ENCODE measurements at places on chromosomes 6 and 20.

DNA sequence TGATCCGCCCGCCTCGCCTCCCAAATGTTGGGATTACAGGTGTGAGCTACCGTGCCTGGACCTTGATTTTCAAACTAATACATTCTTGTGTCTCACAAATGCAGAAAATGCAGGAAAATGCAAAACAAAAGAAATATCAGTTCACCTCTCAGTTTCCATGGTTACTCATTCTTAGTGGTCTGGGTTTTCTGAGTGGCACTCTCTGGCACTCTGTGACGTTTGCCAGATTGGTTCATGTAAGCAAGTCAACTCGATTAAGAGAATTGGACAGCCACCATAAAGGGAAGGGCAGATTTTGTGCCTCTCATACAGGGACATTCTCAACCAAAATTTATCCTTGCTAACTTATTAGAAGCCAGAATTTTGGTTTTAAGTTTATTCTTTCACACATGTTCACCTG lies 8.6 kb downstream of the CMTR1 start:
- H3K27me3 ChIP-seq: no peaks in the 10 kb centered on the region
- H3K4me1 ChIP-seq: peaks cover 32% of the 10 kb centered on the region
- peak overlapping the region; percentile 46 for H3K27ac ChIP-seq
- DNase-seq: no peak
- H3K36me3 ChIP-seq: peaks cover 80% of the 10 kb centered on the region

DNA sequence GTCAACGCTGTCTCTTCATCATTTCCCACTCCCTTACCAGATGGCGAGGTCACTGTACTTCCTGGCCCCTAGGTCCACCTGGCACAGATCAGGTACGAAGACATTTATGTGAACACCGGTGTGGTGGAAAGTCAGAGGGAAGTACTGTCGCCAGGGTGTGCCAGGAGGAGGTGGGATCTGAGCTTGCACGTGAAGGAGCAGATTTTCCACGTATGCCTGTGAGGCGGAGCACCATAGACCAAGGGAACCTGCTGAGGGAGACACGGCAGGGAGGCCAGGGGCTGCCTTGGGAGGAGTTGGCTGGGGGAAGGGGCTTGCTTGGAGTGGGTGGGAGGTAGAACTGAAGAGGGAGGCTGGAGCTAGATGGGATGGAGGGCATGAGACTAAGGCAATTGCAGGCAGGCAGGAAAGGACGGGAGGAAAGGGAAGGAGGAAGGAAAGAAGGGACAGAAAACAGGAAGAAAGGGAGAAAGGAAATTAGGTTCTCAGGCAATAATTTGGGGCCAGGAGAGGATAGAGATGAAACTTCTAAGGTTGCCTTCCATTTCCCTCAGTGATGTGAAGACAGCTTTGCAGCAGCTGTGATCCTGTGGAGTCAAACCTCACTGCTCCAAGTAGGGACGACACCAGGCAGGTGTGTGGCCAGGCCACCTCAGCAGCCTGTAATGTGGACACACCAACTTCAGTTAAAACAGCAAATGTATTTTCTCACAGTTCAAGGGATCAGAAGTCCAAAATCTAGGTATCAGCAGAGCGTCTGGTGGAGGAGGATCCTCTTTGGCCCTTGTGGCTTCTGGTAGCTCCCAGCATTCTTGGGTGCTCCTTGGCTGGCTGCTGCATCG lies 46.8 kb downstream of the CHMP4B start:
- peaks cover 54% of the 10 kb centered on the region for H3K36me3 ChIP-seq
- peak overlapping the region; percentile 88 for H3K27ac ChIP-seq
- no peaks in the 10 kb centered on the region for H3K27me3 ChIP-seq
- peaks cover 59% of the 10 kb centered on the region for H3K4me1 ChIP-seq
- no peak for DNase-seq
- no peak overlapping the region for H3K4me3 ChIP-seq

GRCh38 chr6:7042056-7042653 lies 65.6 kb upstream of the RREB1 start:
- peaks cover 9% of the 10 kb centered on the region for H3K4me1 ChIP-seq
- H3K27me3 ChIP-seq: peaks cover 18% of the 10 kb centered on the region
- no peaks in the 10 kb centered on the region for H3K36me3 ChIP-seq
- DNase-seq: no peak
- H3K4me3 ChIP-seq: no peak overlapping the region

DNA sequence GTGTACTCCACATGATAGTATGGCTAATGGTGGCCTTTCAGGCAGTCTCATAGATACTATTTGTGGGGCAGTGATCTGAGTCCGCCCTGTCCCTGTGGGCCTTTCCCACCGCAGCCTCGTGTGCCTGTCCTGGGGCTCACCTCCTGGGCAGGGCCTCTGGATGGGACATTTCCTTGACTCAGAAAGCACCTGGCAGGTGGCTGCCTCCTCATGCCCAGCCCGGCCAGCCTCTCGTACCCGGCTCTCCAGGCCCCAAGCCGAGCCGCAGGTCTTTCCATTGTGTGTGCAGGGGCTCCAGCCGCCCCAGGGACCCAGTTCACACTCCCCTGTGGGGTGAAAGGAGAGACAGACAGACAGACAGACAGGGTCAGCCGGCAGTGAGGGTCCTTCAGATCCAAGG lies 38.3 kb downstream of the RSPO4 start:
- H3K36me3 ChIP-seq: no peaks in the 10 kb centered on the region
- H3K4me3 ChIP-seq: no peak overlapping the region
- no peaks in the 10 kb centered on the region for H3K4me1 ChIP-seq
- peaks cover 16% of the 10 kb centered on the region for H3K27me3 ChIP-seq

- H3K27me3 ChIP-seq: no peaks in the 10 kb centered on the region
- no peaks in the 10 kb centered on the region for H3K36me3 ChIP-seq
- H3K4me1 ChIP-seq: no peaks in the 10 kb centered on the region
- no peak overlapping the region for H3K27ac ChIP-seq
These were observed 159.2 kb downstream of the UBE3D start for GRCh38 chr6:82906489-82906888.

DNA sequence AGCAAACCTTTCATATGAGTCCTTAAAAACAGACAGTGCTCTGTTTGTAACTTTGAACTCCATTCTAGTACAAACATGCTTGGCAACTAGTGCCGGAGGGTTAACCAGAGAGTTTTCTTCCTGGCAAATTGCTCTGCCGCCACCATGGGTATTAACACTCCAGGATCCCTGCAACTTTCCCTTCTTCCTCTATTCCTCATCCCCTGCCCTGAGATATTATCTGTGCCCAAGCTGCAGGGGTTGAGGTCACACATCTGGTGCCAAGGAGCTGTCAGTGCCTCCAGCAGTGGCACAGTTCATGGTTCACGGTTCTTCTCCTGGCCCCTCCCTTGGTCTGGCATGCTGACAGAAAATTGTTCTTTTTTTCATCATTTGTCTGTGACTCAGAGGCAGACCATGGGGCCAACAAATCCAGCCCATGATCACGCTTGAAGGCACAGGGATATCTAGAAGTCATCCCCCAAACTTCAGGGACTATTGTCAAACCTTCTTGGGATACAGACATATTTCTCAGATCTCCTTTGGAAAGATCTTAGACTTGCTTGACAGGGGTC lies 77.5 kb downstream of the ATXN1 start:
- no peaks in the 10 kb centered on the region for H3K27me3 ChIP-seq
- H3K27ac ChIP-seq: no peak overlapping the region
- peaks cover 53% of the 10 kb centered on the region for H3K36me3 ChIP-seq
- DNase-seq: no peak
- H3K4me3 ChIP-seq: no peak overlapping the region

GRCh38 chr6:53178837-53179432 lies 30.3 kb upstream of the GCM1 start:
- peaks cover 4% of the 10 kb centered on the region for H3K4me1 ChIP-seq
- no peak for DNase-seq
- H3K36me3 ChIP-seq: no peaks in the 10 kb centered on the region

GRCh38 chr20:15711177-15711576 lies 862.1 kb downstream of the KIF16B start:
- H3K27ac ChIP-seq: no peak overlapping the region
- no peak overlapping the region for H3K4me3 ChIP-seq
- no peaks in the 10 kb centered on the region for H3K4me1 ChIP-seq
- no peak for DNase-seq
- no peaks in the 10 kb centered on the region for H3K36me3 ChIP-seq
- H3K27me3 ChIP-seq: no peaks in the 10 kb centered on the region

DNA sequence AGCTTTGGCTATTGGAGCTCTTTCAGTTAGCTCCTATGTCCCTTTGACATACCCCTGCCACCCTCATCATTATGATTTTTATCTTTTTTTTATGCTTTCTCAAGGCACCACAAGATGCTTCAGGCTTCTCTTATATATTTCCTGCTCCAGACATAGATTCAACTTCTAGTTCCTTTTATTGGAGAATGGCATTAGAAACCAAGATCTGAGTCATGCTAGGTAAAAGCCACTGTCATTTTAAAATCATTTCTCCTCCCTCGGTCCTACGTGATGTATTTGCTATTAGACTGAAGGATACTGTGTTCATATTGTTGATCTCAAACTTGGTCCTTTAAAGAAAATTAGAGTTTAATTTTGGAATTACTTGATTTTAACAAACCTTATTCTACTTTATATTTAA lies 8.3 kb downstream of the TENT5A start:
- H3K4me1 ChIP-seq: peaks cover 2% of the 10 kb centered on the region

DNA sequence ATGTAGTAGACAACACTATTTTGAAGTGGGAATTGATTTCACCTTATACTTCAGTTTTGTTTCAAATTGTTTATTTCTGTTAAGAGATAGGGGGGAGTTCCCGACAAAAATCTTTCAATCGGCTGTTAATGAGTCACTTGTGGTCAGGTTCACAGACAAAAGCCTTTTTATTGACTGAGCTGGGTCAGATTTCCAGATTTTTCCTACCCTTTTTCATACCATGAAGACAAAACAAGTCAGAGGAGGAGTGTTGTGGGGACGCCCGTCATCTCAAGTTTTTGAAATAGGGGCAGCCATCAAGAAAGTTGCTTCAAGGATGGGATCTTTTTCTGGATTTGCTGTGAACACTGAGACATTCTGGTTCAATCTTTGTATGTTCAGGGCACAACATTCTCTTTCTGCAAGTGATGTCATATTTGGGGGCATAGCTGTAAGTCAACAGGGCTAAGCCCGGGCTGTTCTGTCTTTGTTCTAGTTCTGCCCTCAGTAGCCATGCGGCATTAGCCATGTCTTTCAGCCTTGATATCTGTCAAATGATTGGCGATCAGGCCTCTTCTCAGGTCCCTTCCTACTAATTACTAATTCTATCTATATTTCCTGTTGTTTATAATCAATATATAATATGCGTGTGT lies 496.0 kb upstream of the MARCKS start:
- no peak overlapping the region for H3K4me3 ChIP-seq
- no peaks in the 10 kb centered on the region for H3K36me3 ChIP-seq
- no peak overlapping the region for H3K27ac ChIP-seq

DNA sequence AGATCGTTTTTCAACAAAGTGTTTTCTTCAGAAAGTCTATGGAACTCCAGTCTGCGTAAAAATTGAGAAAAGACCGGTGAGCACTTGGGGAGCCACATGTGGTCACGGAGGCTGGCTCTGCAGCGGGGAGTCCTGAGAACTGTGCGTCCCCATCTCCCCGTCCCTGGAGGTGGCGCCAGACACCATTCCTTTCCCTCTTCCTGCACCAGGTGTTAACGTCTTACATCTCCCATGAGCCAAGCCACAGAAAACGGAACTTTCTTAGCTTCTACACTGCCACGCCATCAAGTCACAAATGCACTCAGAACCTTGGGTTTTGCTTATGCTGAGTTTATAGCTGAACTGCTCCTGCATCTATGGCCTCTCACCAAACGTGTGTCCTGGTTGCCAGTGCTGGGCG lies 62.6 kb downstream of the GINS1 start:
- DNase-seq: peak; percentile 44
- no peaks in the 10 kb centered on the region for H3K4me1 ChIP-seq
- no peaks in the 10 kb centered on the region for H3K27me3 ChIP-seq
- no peaks in the 10 kb centered on the region for H3K36me3 ChIP-seq
- no peak overlapping the region for H3K27ac ChIP-seq
- H3K4me3 ChIP-seq: no peak overlapping the region

DNA sequence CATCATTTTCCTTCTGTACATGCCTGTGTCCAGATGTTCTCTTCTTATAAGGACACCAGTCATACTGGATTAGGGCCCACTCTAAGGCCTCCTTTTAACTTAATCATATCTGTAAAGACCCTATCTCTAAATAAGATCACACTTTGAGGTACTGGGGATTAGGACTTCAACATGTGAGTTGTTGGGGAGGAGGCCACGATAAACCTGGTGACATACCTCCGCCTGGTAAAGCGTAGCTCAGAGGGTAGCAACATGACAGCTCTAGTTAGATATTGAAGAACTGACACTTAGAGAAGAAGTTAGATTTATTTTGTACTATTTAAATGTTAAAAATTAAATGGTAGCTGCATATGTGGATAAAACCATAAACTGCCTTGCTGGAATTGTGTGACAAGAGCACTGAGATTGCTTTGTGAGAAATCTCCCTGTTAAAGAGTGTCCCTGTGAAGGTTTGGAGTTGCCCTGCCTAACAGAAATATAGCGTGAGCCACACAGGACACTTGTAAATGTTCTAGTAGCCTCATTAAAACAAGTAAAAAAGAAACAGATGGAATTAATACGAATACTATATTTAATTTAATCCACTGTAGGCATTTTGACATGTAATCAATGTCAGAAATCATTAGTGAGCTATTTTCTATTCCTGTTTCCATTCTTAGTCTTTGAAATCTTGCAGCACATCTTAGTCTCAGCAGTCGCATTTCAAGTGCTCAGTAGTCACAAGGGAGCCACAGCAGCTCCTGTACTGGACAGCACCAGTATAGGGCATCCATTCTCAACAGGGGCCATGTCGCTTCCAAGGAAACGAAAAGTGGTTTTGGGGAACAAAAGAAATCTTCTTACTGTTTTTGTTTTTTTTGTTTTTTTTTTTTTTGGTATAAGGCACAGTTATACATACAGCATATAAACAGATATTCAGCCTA lies 13.4 kb downstream of the PLCB1 start:
- H3K4me1 ChIP-seq: peaks cover 13% of the 10 kb centered on the region
- no peak for DNase-seq
- no peak overlapping the region for H3K27ac ChIP-seq
- H3K4me3 ChIP-seq: no peak overlapping the region
- peaks cover 1% of the 10 kb centered on the region for H3K27me3 ChIP-seq

DNA sequence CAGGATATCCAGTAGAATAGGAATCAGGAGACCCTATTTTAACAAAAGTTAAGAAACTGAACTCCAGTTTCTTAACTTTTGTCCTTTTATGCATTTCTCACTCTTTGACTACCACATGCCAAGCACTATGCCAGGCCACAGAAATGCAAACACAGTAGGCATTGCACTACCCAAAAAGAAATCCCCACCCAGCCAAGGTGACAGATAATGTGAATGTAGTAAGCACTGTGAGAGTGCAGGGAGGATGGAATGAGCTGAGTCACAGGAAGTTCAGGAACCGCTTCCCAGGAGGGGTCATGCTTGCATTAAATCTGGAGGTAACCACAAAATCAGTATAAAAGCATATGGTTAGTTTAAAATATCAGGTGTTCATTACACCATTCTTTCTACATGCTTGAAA lies 20.1 kb upstream of the FAM83C start:
- peaks cover 61% of the 10 kb centered on the region for H3K4me1 ChIP-seq
- H3K36me3 ChIP-seq: peaks cover 14% of the 10 kb centered on the region
- no peaks in the 10 kb centered on the region for H3K27me3 ChIP-seq
- DNase-seq: peak; percentile 31
- H3K27ac ChIP-seq: peak overlapping the region; percentile 53

- DNase-seq: no peak
- H3K4me3 ChIP-seq: peak overlapping the region; percentile 65
- H3K36me3 ChIP-seq: peaks cover 2% of the 10 kb centered on the region
- peaks cover 10% of the 10 kb centered on the region for H3K4me1 ChIP-seq
These were observed 37.7 kb downstream of the KIF25 start for GRCh38 chr6:168035098-168035660.

Measured in activated CD4-positive, alpha-beta memory T cell treated with anti-CD3 and anti-CD28 coated beads, Interleukin-2, amount 10 ng/mL, durations not matched to agents 7 days and 5 days (primary cell).